Ovary (tissue), 10 donors: ENCODE measurements at places on chromosomes 5 and 9. TPM values are rescaled to one million over a fixed set of nuclear protein-coding genes. Genes with fewer than 3 reads are reported as not detected.

The RHOBTB3 gene
- 174 TPM for total RNA-seq

- H3K36me3 ChIP-seq: no peaks in the 10 kb centered on the region
- no peak overlapping the region for H3K27ac ChIP-seq
- DNase-seq: no peak
- H3K4me1 ChIP-seq: no peaks in the 10 kb centered on the region
- no peaks in the 10 kb centered on the region for H3K27me3 ChIP-seq
Observed at GRCh38 chr5:14110196-14110595, 32.9 kb upstream of the TRIO start.

DNA sequence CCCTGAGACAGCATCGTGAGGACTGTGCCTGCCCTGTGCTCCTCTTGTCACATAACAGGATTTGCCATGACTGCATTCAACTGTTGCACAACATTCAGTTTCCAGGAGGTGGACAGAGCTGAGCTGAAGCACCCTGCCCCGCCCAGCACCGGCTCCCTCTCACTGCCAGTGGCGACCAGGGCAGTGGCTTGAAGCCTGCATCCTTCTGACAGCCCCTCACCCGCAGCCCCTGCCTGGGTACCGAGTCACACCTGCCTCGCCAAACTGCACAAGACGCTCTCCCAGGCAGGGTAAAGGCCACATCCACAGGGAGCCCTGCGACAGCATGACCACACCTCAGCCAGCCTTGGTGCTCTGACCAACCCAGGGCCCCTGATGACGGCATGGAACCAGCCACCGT is 59.9 kb upstream of the ZNF354A start:
- no peak overlapping the region for H3K27ac ChIP-seq
- H3K27me3 ChIP-seq: no peaks in the 10 kb centered on the region
- DNase-seq: no peak
- no peak overlapping the region for H3K4me3 ChIP-seq
- no peaks in the 10 kb centered on the region for H3K36me3 ChIP-seq
- no peaks in the 10 kb centered on the region for H3K4me1 ChIP-seq

GRCh38 chr9:20082831-20083230 is 294.0 kb upstream of the SLC24A2 start:
- no peak overlapping the region for H3K4me3 ChIP-seq
- H3K27ac ChIP-seq: no peak overlapping the region
- H3K27me3 ChIP-seq: no peaks in the 10 kb centered on the region
- no peaks in the 10 kb centered on the region for H3K4me1 ChIP-seq
- DNase-seq: no peak
- no peaks in the 10 kb centered on the region for H3K36me3 ChIP-seq

The KCNV2 gene
- total RNA-seq: not detected

- H3K4me1 ChIP-seq: peaks cover 14% of the 10 kb centered on the region
- no peak overlapping the region for H3K4me3 ChIP-seq
- H3K36me3 ChIP-seq: no peaks in the 10 kb centered on the region
- no peaks in the 10 kb centered on the region for H3K27me3 ChIP-seq
- DNase-seq: no peak
Observed at GRCh38 chr5:156396063-156396829, 69.3 kb downstream of the SGCD start.
